ENCODE measurements at places on chromosomes 3 and 15. TPM values are rescaled to one million over a fixed set of nuclear protein-coding genes. Genes with fewer than 3 reads are reported as not detected.

- no peak for DNase-seq
Observed at GRCh38 chr3:150825192-150825915, 62.4 kb upstream of the SIAH2 start.

GRCh38 chr3:65713016-65713415, 325.7 kb downstream of the MAGI1 start:
- no peak for DNase-seq

DNA sequence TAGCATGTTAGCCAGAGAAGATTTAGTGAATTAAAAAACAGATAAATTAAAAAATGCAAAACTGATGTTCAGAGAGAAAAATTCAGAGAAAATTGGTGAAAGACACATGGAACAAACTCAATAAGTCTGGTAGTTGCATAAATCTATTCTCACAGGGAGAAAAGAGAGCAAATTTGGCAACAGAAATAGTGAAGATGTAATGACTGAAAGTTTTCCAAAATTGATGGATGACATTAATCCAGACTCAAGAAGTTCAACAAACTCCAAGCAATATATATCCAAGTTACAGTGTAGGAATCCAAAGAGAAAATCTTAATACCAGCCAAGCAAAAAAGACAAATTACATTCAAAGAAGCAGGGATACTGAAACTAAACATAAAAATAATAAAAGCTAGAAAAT, 302.7 kb upstream of the ARPP21 start:
- no peak for DNase-seq

Gene FES
- 2.6 TPM for total RNA-seq

- DNase-seq = no peak
Observed at GRCh38 chr3:150449169-150449721, 41.1 kb downstream of the TSC22D2 start.

DNA sequence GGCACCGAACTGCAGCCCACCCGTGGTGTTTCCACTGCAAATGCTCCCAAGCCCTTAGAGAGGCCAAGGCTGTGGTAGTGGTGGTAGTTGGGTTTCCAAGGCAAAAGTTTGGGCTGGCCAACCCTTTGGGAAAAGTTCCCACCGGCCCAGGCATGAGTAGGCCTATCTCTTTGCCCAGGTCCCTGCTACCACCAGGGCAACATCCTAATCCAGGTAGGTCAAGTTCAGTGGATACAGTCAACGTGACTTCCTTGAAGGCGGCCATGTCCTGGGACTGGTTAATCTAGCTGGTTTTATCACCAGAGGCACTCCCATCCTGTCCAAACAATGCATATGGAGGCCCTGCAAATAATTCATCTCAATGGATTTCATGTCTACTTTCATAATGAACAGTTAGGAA, 1.6 kb upstream of the ONECUT1 start:
- no peak for DNase-seq

Gene IMPG2
- total RNA-seq = 0.11 TPM

DNA sequence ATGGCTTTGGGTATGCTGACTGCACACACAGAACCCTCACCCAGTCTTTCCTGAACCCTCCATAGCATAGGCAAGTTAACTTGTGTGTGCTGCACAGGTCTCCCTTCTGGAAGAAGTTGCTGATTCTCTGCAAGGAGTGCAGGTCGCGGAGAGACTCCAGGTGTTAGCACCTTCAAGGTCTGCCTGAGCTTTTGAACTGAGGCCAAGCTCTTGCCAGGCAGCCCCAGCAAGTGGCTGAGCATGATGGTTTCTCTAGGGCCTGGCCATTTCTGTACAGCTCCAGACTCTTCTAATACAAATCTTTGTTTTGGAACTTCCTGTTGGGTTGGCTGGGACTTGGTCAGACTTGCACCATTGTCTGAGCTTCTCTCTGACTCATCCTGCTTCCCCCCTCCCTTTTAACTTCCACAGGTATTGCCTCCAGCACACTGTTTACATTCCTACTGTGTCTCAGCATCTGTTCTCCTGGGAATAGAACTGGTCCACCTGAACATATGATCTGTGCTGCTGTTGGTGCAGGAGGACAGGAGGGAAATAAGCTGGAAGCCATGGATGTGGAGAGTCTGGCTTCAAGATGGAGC, 53.3 kb downstream of the KY start:
- no peak for DNase-seq

All from CD8-positive, alpha-beta memory T cell (primary cell).